ENCODE measurements at places on chromosomes 3 and 15. TPM values are rescaled to one million over a fixed set of nuclear protein-coding genes. Genes with fewer than 3 reads are reported as not detected.
A peak's percentile ranks its signal among the peaks of the same experiment; 100 is the strongest.

The TMEM158 gene
- polyA plus RNA-seq, result 5.5 TPM

The CRYGS gene
- 5.6 TPM for polyA plus RNA-seq

The KBTBD13 gene
- polyA plus RNA-seq, result 0.07 TPM

The MUC20 gene
- polyA plus RNA-seq, result 18.8 TPM

The CCDC66 gene
- polyA plus RNA-seq, result 29.2 TPM

The IL12A gene
- polyA plus RNA-seq, result 1.0 TPM

The ASB14 gene
- 0.58 TPM for polyA plus RNA-seq

The RUBCN gene
- 9.5 TPM for polyA plus RNA-seq

The DALRD3 gene
- 76.4 TPM for polyA plus RNA-seq

The AGBL1 gene
- polyA plus RNA-seq, result 0.08 TPM

The HYAL2 gene
- polyA plus RNA-seq, result 74.3 TPM

The SLC9A9 gene
- 6.8 TPM for polyA plus RNA-seq

The PLSCR5 gene
- not detected for polyA plus RNA-seq

The RAB11A gene
- polyA plus RNA-seq, result 311 TPM

The NSUN3 gene
- polyA plus RNA-seq, result 12.7 TPM

The GABRG3 gene
- 2.2 TPM for polyA plus RNA-seq

The SI gene
- not detected for polyA plus RNA-seq

The GOLGA8R gene
- polyA plus RNA-seq, result 4.8 TPM

The CTXN2 gene
- not detected for polyA plus RNA-seq

The CKMT1B gene
- 4.0 TPM for polyA plus RNA-seq

GRCh38 chr3:29168081-29168480 is 112.8 kb upstream of the RBMS3 start:
- no peak for DNase-seq

DNA sequence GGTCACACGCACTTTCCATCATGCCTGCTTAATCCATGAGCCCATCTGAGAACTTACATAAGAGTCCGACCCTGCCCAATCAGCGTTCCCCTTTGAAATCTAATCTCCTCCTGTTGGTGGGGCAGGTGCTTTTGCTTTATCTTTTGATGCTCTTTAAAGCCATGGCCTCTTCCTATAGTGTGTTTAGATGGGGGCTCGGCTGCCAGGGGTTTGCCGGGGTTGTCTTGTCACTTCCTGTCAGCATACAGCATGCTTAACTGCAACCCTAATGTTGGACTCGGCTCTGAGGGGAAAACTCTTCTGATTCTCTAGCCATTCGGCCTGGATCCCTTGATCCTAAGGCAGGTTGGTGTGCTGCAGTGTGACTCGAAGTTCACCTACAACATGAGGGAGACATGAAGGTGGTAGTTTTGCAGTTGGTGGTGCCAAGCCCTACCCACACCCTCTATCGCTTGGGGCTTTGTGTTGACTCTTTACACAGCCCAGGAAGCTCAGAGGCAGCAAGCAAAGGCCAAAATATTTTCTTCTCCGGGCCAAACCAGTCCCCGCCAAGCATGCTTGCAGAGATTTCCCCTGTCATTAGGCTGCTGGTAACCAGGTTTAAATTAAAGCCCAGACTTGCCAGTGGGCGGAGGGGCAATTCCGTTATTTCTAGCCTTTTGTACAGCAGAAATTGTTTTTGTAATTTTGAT is 218.7 kb downstream of the FEZF2 start:
- no peak for DNase-seq

GRCh38 chr3:155015776-155016436 is 64.2 kb upstream of the MME start:
- DNase-seq, result no peak

GRCh38 chr3:60916546-60916945 is 334.7 kb downstream of the FHIT start:
- DNase-seq, result peak; percentile 8

GRCh38 chr15:68816795-68817303 is 3.8 kb downstream of the ANP32A start:
- no peak for DNase-seq

- DNase-seq, result no peak
These were observed 240.4 kb downstream of the RPLP1 start for GRCh38 chr15:69693059-69693458.

GRCh38 chr3:55701997-55702396 is 214.9 kb upstream of the WNT5A start:
- DNase-seq, result no peak

DNA sequence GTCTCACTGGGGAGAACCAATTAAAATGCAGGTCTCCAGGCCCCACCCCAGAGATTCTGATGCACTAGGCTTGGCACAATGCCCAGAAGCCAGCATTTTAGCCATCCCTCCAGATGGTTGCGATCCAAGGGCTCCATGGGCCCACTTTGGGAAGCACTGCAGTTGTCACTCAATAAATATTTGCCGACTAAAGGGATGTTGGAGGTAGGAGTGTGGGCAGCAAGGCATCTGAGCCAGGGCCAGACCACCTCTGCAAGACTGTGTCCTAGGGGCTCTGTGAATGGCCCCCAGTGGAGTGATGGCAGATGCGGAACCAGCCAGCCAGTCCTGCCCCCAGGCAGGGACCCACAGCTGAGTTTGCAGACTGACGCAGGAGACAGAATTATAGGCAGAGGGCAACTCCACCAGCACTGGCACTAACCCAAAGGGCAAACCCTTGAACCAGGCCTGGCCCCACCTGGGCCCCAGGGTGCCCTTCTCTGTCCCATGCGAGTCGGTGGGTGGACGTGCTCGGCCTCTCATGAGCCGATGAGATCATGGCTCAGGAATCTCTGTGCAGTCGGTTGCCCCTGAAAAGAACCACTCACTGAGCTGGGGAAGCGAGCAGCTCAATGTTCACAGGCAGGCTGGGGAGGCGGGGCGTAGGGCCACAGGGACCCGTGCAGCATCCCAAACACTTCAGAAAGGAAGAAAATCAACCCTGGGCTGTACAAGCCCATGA is 49.7 kb downstream of the SEMA5B start:
- peak; percentile 61 for DNase-seq

- DNase-seq, result peak; percentile 70
These were observed at the start of gene IL17RC for GRCh38 chr3:9916734-9917680. IL17RC (plus strand) TSS chr3:9917098; CDS start chr3:9917316, 218 bp downstream.

- no peak for DNase-seq
These were observed 425.3 kb downstream of the RBMS3 start for GRCh38 chr3:29705906-29706844.

- DNase-seq, result no peak
These were observed 72.3 kb upstream of the SMAD3 start for GRCh38 chr15:66993090-66993489.

DNA sequence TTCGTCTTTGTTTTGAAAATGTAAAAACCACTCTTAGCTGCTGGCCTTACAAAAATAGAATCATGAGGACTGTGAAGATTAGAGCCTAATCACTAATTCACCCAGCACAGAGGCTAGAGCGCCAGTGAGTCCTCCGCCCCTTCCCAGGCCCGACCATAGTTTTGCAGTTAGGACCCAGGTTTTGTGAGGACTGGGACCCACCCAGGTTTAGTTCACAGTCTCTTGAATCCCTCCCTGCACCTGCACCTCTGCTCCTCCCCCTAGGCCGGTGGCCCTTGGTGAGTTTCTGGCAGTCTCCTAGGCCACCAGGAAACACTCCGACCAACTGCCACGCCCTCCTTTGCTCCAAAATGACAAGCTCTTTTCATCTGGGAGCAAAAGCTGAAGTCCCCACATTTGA is 136.0 kb upstream of the CCDC54 start:
- no peak for DNase-seq

DNA sequence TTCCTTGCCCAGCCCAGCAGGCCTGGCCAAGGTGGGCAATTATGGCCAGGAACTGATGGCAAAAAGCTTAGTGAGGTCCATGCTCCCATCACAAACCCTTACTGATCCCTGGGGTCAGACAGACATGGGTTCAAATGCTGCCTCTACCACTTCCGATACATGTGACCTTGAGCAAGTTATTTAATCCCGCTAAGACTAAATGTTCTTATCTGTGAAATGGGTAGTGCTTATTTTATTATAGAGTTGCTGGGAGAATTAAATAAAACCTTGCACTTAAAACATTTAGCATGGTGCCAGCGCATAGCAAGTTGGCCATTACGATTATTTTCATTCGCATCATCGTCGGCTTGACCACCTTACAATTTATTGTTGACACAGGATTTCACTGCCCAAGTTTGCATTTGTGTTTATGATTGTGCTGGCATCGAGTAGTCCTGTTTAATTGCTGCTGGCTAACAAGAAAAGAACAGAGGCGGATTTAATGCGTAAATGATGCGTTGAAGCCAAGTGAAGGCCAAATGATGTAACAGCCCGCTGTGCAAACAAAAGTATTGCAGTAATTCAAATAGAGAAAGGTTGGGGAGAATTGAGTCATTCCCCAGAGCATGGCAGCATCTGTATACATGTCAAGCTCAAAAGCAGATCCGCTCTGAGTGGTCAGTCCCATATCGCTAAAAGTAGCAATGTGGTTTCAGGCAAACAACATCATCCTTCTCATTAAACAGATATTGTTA is 7.3 kb upstream of the FURIN start:
- no peak for DNase-seq

DNA sequence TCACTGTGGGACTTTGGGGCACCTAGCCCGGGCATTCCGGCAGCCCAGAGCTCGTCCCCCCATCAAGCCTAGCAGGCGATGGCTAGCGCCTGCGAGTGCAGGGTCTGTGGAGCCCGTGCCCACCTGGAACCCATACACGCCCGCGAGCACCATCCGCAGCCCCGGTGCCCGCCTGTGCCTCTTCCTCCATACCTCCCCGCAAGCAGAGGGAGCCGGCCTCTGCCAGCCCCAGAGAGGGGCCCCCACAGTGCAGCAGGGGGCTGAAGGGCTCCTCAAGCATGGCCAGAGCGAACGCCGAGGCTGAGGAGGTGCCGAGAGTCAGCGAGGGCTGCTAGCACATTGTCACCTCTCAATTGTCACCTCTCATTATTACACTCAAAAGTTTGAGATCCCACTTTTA is 167.8 kb upstream of the EPHA6 start:
- DNase-seq, result no peak

DNA sequence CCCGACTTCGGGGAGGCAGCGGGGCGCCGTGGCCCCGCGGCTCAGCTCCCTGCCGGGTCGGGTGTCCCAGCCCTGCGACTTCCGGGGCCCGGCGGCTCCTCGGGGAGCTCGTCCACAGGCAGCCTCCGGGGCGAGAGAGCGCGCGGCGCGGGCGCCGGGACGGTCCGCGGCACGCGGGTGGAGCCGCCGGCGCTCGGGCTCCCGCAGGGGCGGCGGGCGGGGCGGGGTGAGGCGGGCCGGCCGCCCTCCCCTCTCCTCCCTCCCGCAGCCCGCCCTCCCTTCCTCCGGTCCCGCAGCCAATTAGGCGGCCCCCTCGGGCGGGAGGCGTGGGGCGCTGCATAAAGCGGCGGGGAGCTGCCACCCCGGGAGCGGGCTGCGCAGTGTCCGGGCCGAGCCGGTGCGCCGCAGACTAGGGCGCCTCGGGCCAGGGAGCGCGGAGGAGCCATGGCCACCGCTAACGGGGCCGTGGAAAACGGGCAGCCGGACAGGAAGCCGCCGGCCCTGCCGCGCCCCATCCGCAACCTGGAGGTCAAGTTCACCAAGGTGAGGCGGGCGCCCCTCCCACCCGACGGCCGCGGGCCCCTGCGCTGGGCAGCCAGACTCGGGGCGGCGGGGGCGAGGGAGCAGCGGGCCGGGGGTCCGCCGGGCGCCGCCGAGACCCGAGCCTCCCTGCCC is at the start of gene ALDH1A3:
ALDH1A3 (plus strand) TSS at position 368 of the 675 bp plus-strand sequence; CDS start at position 445, 77 bp downstream.
- DNase-seq, result no peak

- no peak for DNase-seq
These were observed 127.9 kb downstream of the SLC9A9 start for GRCh38 chr3:143720381-143720780.

GRCh38 chr3:64650715-64651114 is 37.1 kb downstream of the ADAMTS9 start:
- no peak for DNase-seq

DNA sequence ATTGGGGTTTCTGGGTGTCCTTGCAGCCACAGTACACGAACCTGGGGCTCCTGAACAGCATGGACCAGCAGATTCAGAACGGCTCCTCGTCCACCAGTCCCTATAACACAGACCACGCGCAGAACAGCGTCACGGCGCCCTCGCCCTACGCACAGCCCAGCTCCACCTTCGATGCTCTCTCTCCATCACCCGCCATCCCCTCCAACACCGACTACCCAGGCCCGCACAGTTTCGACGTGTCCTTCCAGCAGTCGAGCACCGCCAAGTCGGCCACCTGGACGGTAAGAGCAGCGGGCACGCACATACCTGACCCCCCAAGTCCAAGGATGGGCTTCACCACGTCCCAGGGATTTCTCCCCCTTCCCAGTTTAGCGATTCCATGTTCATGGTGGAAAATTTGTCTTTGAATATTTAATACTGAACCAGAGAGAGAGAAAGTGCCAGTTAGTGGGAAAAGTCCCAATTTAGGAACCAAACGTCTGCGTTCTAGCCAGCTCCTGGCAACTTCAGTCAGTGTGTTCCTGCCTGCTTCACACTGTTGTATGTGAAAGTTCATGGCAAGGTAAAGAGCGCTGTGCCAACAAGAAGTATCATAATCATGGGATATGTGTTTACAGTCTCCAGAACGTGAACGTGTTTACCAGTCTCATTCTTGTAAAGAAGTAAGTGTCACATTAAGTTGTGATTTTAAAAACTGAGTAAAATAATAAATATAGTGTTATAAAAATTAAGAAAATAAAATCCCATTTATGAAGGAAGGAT is 177.2 kb downstream of the TP63 start:
- DNase-seq, result no peak

DNA sequence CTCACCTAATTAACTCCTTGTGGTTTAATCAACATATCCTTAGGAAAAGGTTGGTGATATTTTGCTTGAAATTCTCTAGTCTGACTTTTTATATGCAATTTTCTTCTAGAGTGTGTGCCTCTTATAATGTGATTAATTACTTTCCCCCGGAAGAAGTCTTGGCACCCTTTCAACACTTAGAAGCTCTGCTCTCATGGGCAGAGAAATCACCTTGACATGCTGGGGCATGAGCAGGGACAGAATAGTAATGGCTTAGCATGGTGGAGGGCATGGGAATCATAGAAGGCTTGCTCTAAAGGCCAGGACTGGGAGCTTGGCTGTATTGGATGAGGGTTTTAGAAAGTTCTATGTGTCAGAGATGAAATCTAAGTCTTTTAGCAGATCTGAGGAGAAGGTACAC is 293.5 kb downstream of the AGBL1 start:
- no peak for DNase-seq

DNA sequence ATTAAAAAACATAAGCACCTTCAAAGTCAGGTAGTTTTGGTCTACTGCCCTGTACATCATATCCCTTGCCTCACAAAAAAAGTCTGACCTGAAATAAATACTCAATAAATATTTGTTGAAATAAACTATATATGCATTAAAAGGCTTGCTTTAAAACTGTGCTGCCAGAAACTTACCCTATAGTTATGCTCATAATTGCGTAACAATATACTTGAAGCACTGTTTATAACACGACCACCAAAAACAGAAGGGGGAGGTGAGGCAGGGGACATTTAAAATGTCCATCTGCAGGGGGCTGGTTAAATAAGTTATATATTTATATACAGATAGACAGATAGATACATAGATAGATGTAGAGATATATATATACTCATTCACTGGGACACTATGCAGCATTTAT is 549.5 kb downstream of the MAGI1 start:
- no peak for DNase-seq
